ENCODE measurements at places on chromosomes 2 and 18.

GRCh38 chr2:138207074-138207930 lies 243.0 kb downstream of the HNMT start:
- DNase-seq, result no peak

DNA sequence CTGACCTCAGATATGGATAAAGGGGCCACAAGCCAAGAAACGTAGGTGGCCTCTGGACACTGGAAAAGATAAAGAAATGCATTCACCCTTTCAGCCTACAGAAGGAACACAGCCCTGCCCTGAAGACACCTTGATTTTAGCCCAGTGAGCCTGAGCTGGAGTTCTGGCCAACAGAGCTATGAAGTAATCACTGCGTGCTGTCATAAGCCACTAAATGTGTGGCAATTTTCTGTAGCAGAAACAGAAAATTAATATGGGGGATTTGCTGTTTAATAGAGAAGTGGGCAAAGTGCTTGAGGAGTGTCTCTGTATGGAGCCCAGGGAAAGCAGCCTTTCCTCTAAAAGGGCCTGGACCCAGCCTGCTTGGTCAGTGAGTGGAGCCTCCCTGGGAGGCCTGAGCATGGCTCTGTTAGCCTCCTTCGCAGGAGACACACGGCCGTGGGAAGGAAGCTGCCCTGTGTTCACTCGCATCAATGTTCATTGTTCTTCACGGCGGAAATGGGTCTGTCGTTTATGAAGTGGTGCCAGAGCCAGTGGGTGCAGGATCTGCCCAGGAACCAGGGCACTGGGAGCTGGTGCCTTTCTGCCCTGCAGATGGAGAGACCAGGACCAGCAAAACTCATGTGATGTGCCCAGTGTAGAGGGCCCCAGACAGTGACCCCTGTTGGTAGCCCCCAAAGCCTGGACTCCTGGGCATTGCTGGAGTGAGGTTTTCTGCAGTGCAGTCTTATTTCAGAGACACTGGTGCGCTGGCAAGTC lies 268.9 kb downstream of the NDUFA10 start:
- DNase-seq, result no peak

GRCh38 chr2:120595739-120596138 lies 139.9 kb upstream of the GLI2 start:
- DNase-seq, result no peak

GRCh38 chr2:191143791-191144190 lies 7.0 kb downstream of the STAT4 start:
- DNase-seq, result no peak

- DNase-seq, result no peak
These were observed 132.8 kb downstream of the THADA start for GRCh38 chr2:43462866-43463641.

All from Jurkat, Clone E6-1 (cell line).